ENCODE measurements at places on chromosomes 16 and 17. TPM values are rescaled to one million over a fixed set of nuclear protein-coding genes. Genes with fewer than 3 reads are reported as not detected.

Gene MYH13
- total RNA-seq, result 0.19 TPM

Gene EPN3
- 3.0 TPM for total RNA-seq

Gene OR3A3
- total RNA-seq, result not detected

Gene MGAT5B
- total RNA-seq, result 0.27 TPM

Gene EFCAB5
- 1.6 TPM for total RNA-seq

Gene ACSM3
- 9.4 TPM for total RNA-seq

Gene KRT9
- total RNA-seq, result not detected

Gene SOX8
- 1.1 TPM for total RNA-seq

Gene COX6A2
- not detected for total RNA-seq

Gene DRC3
- total RNA-seq, result 5.8 TPM

All from Peyer's patch (tissue), 4 donors.